Left kidney (tissue), 8 donors: ENCODE measurements at places on chromosomes 2 and 18. TPM values are rescaled to one million over a fixed set of nuclear protein-coding genes. Genes with fewer than 3 reads are reported as not detected.

The SP9 gene
- polyA plus RNA-seq = not detected

The REG1B gene
- polyA plus RNA-seq = not detected

The OTX1 gene
- polyA plus RNA-seq = not detected

The TUBB8B gene
- 0.96 TPM for polyA plus RNA-seq

The REEP1 gene
- 3.5 TPM for polyA plus RNA-seq

GRCh38 chr2:11976073-11976472 is 229.6 kb downstream of the LPIN1 start:
- DNase-seq = no peak

DNA sequence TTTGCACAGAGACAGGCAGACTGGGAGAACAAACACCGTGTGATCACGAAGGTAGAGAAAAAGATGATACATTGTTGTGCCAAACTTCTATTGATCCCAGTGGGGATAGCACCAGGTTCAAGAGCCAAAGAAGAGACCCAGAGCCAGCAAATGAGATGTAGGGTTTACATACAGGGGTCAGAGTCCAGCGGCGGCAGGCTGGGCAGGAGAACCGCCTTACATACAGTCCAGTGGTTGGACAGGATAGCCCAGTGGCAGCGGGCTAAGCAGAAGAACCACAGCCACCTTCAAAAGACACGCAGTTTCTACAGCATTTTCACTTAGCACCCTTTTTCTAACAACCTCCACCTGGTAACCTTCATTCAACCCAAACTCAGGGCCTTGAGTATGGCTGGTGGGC is 932.8 kb downstream of the SLC4A3 start:
- no peak for DNase-seq

- DNase-seq = no peak
These were observed 426.2 kb downstream of the RIT2 start for GRCh38 chr18:42689310-42689709.

GRCh38 chr2:221310730-221311129 is 261.4 kb downstream of the EPHA4 start:
- no peak for DNase-seq

DNA sequence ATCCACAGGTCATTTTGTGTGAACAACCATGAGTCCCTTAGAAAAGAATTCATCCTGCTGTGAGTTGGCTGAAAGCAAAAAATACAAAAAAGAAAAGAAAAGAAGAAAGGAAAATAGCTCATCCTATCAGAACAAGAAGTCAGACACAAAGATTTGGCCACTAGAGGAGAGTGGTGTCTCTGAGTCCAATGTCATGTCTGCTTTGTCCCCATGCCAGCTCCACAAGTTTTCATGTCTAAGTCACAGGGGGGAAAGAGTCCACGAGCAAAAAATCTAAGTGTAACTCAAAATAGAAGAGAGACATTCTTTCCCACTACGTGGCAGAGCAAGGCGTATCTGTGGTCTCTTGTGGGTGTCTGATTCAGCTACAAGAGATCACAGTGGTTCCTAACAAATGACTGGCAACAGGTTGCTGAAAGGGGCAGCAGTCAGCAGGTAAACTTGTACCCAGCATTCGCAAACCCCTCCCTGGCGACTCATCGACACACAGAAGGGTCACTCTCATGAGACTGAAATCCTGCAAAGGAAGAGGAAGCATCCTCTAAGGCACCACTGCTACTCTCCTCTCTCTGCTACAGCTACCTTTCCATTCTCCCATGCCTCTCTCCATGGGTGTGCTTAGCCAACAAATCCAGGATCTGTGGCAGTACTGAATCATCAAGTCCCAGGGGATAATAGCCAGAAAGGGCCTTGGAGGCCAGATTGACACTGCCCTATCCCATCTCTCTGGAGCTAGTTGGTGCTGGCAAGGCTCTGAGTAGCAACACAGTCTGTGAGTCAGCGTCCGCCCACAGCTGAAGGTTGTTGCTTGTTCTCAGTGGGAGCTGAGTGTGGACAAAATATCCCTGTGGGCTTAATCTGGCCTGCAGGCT is 123.0 kb upstream of the SLC39A10 start:
- no peak for DNase-seq

DNA sequence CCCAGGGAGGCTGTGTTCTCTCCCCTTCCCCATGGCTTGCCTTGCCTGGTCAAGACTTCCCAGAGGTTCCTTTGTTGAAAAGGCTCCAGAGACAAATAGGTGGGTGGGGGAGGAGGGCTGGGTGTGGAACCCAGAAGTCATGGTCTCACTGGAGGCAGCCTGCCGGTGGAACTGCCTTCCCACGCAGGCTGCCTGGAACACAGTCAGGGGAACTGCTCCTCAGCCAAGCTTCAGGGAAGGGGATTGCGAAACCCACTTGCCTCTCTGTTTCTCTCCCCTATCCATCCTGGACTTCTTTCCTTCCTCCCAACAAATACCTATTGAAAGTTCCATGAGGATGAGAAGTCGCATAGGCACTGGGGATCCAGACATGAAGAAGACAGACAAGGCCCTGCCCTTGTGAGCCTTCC is 31.6 kb downstream of the MARCO start:
- DNase-seq = no peak

DNA sequence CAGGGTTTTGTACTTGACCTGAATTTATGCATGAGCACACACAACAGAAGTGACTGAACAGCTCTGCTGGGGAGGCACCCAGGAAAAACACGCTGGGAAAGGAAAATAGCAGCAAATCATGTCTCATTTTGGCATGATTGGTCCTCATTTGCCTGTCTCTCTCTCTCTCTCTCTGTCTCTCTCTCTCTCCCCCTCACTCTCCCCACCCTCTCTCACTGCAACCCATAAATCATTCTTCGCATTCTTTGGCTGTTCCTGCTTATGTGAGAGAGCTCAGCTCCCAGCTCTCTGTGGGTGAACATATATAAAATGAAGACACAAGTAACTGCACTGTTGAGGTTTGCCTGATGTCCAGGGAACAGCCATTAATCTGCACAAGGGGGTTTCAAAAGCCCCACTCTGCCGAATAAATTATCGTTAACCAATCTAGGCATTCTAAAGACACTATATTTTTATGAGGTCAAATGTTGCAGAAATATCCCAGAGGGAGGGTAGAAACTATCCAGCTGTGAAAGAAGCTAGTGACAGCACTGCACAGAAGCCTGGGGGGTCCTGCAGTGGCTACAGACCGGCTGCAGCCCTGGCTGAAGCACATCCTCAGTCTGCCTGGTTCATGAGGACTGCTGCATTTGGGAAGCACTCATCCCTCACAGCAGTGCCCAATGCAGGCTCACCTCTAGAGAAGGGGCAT is 260.3 kb downstream of the AFF3 start:
- peak; percentile 89 for DNase-seq

DNA sequence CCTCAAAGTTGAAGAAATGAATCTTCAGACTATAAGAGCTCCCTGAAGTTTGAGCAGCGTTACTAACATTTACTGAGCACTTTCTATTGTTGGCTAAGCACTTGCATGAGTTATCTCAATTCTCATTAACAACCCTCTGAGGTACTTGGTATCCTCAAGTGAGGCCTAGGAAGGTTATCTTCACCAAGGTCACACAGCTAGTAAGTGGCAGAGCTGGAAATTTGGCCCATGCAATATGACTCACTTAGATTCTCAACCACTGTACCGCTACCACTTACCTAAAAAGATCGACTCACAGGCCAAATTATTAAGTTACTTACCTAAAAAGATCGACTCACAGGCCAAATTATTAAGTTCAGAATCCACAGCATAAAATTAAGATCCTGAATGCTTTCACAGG is 8.7 kb upstream of the METAP1D start:
- no peak for DNase-seq

- no peak for DNase-seq
These were observed 81.4 kb downstream of the KCNS3 start for GRCh38 chr2:17959833-17960232.

DNA sequence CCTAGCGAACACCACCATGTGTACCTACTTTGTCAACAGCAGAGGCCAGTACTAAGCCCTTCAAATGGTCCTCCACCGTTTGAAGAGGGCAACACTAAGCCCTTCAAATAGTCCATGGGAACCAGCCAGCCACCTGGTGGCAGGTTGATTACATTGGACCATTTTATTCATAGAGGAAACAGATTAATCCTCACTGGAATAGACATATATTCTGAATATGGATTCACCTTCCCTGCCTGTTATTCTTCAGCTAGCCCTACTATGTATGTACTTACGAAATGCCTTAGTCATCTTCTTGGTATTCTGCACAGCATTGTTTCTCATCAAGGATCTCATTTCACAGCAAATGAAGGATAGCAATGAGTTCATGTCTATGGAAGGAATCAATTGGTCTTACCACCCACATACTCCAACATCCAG is 10.0 kb upstream of the ZNF396 start:
- no peak for DNase-seq

DNA sequence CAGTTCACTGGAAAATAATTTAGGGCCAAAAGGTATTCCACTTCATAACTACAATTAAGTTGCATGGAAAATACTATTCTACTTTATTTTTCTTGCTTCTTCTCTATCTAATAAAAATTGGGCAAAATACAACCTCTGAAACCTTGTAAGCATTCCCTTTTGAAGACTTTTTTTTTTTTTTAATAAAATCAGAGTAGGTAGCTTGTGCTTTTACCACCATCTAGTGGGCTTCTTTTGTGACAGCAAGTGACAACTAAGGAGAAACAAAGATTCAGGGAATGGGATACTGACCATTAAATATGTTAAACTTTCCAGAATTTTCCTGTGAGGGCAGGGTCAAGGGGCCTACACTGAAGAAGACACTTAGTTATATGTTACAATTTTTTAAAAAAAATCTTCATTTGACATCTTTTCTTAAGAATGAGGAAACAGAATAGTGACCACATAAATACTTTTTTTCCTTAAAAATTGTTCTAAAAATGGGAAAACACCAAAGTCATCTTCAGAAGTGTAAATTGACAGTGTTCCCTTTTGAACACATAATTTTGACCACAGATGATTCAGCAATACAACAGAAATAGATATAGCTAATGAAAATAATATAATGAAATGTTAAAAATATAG is 1183.2 kb upstream of the ACVR2A start:
- DNase-seq = peak; percentile 43
